ENCODE measurements at places on chromosomes 13 and 19. TPM values are rescaled to one million over a fixed set of nuclear protein-coding genes. Genes with fewer than 3 reads are reported as not detected.

DNA sequence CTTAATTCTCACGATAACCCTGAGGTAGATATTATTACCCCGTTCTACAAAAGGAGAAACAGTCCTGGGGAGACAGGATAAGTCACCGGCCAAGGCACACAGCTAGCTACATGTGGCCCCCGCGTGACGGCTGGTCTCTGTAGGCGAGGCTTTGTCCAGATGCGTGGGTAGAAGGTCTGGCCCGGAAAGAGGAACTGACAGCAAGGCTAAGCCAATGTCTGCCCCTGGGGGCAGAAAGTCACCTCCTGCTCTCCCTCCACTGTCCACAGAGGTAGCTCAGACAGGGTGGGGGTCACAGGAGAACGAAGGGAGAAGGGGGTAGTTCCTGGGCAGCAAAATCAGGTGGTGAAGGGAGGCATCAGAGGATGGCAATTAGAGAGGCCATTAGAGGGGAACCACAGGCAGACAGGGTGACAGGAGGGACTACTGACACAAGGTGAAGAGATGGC is 1.8 kb downstream of the APOC4 start:
- DNase-seq, result no peak

- DNase-seq, result no peak
These were observed 67.8 kb downstream of the RXFP2 start for GRCh38 chr13:31807090-31807541.

- no peak for DNase-seq
These were observed 36.7 kb downstream of the PIN1 start for GRCh38 chr19:9871626-9872338.

- no peak for DNase-seq
These were observed 1095.8 kb downstream of the UQCRFS1 start for GRCh38 chr19:28117143-28117542.

- no peak for DNase-seq
These were observed 125.2 kb upstream of the ZNF91 start for GRCh38 chr19:23520441-23520840.

- no peak for DNase-seq
These were observed 13.9 kb downstream of the NFIX start for GRCh38 chr19:13008926-13009787.

DNA sequence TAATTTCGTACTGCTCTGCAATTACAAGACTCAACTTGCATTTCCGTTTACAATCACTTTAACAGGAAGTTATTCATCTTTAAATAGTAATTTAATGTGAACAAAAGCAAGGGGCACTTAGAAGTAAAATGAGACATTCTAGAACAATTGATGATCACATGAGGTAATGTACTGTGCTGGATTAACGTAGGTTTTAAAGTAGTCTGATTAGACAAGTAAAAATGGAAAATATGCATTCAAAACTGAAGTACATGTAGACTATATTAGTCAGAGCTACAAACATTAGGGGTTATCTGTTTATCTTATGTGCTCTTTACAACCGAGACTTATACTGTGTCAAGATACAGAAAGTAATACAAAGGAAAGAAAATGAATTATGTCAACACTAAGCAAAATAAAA is 1528.0 kb downstream of the SLITRK5 start:
- no peak for DNase-seq

DNA sequence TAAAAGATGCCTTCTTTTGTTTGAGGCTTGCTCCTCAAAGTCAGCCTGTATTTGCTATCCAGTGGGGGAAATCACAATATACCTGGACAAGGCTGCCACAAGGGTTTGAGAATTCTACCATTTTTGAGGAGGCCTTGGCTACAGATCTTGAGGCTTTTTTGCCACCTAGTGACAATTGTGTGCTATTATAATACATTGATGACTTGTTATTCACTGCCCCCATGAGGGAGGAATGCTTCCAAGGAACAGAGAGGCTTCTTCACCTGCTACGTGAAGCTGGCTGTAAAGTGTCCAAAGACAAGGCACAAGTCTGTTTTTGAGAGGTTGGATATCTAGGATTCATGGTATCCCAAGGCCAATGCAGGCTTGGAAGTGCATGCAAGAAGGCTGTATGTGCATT is 72.5 kb downstream of the ZNF708 start:
- DNase-seq, result no peak

DNA sequence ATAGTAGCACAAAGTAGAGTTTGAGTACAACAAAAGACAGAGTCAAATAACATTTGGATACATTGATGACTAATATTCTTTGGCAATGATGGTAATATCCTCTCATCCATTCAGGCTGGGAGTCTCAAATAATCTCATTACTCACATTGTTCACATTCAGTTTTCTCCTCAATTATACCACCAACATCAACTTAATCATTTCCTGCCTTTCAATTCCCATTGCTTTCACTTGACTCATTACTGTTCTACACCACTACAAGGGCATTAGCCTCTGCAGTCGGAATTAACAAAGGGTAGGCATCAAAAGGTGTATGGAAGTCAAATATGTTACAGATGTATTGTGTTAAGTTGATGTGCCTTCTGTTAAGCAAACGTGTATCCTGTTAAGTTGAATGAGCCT is 518.4 kb upstream of the SLITRK1 start:
- no peak for DNase-seq

FCAR gene
- 16.3 TPM for total RNA-seq

MAST1 gene
- 0.90 TPM for total RNA-seq

TEX101 gene
- not detected for total RNA-seq

SPRYD7 gene
- 6.4 TPM for total RNA-seq

IGFL4 gene
- not detected for total RNA-seq

SYNGR4 gene
- total RNA-seq, result not detected

NCCRP1 gene
- total RNA-seq, result not detected

LAIR2 gene
- total RNA-seq, result 1.7 TPM

WDFY2 gene
- 16.3 TPM for total RNA-seq
